ENCODE measurements at places on chromosomes 11 and 22. TPM values are rescaled to one million over a fixed set of nuclear protein-coding genes. Genes with fewer than 3 reads are reported as not detected.

- DNase-seq = no peak
Observed at GRCh38 chr11:115643549-115644270, 139.5 kb upstream of the CADM1 start.

GRCh38 chr11:58923300-58923788 lies 15.9 kb upstream of the GLYATL1 start:
- no peak for DNase-seq

DNA sequence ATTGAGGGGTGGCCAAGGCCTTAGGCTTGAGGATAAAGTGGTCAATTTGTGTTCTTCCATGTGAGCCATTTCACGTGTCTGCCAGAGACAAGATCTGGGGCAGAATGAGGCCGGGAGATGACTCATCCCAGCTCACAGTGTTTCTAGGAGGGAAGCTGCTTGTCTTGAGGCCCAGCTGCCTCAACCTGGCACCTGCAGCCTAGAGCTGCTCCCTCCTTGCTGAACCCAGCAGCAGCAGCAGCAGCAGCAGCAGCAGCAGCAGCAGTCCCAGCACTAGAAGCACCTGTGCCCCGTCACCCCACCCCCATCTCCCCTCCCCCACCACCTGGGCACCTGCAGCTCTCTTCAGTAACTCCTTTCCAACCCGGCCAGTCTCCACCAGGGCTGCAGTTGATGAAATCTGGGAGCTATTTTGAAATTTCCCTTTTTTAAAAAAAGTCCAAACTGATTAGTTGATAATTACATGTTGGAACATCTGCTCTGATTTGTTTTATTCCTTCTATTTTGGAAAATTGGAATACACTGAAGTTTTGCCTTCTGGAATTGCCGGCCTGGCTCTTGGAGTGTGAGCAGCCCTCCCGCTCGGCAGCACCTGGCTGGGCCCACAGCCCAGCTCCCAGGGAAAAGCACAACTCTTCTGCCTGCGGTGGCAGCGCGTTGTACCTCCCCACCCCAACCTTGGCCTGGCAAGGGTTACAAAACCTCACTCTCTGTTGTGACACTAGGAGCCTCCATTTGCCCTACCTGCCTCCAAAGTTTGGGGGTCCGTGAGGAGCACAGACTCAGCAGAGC lies 143.5 kb downstream of the NXPE2 start:
- DNase-seq = no peak

- DNase-seq = no peak
Observed at GRCh38 chr11:67662142-67662834, 11.8 kb upstream of the ACY3 start.

- no peak for DNase-seq
Observed at GRCh38 chr11:130299978-130300377, 14.7 kb downstream of the ZBTB44 start.

DNA sequence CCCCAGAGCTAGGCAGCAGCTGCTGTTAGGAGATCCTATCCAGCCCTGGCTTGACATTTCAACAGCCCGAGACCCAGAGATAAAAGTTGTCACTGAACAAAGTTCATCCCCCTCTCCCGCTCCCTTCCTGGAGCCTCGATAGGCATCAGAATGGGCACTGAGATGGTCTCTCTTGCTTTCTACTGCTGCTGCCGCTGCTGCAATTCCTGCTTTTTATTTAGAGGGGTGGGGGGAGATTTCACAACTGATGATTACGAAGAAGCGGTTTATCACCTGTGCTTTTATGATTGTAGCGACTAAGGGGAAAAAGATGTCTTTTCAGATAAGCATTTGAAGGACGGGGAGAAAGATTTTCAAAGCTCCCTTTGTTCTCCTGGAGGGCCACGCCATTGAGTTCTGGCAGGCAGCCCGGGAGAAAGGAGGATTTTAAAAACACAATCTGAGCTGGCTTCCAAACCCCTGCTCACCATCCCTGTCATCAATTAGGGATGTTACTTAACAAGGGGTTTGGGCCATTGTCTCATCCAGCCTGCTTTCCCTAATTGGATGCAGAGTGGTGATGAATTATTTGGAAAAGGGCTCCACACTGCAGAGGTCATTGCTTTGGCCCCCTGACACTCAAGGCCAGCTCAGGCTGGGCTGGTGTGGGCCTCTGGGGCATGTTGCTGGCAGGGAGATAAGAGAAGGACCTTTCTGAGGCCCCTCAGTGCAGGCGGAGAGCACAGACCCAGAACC lies 344.7 kb downstream of the BUD13 start:
- DNase-seq = no peak

RHOD gene
- total RNA-seq = 23.8 TPM

SCGB1A1 gene
- total RNA-seq = not detected

DNA sequence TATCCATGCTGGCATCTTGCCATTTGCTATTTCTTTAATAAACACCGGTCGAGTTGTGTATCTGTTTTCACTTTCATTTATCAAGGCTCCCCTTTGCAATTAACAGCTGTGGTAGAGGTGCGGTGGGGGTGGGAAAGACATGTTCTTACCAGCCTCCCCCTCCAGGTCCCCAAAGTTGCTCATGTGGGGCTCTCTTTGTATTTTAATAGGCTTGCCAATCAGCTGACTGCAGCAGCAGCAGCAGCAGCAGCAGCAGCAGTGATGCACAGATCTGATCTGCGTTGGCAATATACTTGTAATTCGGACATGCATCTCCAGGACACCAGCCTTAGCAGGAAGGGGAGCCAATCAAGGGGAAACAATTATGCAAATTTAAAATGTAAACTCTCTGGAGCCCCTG lies 40.3 kb upstream of the E2F8 start:
- no peak for DNase-seq

FGF19 gene
- not detected for total RNA-seq

KRTAP5-8 gene
- total RNA-seq = not detected

GRCh38 chr22:24104307-24105012 lies 76.8 kb upstream of the SUSD2 start:
- no peak for DNase-seq

DNA sequence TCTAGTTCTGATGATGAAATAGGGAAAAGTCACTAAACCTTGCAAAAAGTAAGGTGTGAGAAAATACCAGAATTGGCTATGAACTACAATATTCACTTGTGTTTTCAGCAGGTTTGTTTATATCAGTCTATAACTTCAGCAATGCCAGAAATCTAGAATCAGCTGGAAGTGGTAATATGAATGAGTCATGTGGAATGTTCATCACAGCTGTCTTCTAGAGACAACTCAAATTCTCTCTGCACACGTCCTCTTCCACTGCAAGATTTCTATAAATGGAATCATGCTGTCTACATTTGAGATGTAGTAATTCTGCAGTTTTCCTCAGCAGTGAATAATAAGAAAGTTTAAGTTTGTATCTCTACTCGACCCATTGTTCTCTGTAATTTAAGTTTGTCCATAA lies 89.9 kb downstream of the OR4A15 start:
- DNase-seq = no peak

DNA sequence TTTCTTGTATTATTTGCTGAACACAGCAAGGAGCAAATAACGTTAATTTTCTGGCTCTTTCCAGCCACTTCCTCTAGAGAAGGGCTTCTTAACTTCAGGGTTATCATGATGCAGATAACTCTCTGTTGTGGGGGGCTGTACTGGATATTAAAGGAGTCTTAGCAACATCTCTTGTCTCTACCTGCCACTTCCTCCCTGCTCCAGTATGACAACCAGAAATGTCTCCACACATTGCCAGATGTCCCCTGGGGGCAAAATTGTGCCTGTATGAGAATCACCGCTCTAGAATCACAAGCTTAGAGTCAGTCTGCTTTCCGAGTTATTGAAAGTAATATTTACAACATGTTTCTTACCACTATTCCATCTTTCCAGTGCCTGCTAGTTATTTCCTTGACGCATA lies 6.8 kb downstream of the JRKL start:
- DNase-seq = no peak

DNA sequence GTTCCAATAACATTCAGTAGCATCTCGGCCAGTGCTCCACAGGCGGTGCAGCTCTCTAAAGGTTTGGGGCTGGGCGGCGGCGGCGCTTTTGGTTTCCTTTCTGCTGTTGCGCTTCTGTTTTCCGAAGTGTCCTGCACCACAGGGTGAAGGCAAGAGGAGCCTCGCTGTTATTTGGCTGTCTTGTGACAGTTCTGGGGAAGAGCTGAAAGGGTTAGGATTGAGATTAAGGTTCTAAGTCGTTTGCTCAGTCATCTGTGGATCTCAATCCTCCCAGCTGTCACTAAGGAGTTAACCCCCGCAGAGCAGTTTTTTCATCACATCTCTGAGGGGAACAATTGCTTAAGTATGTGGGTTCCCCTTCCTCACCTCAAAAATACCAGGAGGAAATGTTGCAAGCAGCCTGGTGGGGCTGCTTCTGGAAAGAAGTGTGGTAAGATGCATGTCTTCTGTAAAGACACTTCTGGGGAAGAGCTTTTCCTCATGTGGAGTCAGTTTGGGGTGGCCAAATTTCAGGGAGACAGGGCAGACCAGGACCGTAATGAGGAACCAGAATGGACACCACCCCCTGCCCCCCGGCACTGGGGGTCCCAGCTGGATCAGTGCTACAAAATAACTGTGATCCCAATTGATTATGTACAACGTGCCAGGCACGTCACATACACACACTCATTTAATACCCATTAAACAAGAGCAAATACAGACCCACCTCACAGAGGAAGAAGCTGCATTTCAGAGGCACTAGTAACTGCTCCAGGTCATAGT lies 14.2 kb downstream of the TMEM121B start:
- no peak for DNase-seq

OR52A1 gene
- not detected for total RNA-seq

GRCh38 chr11:64605244-64605560 lies 14.2 kb downstream of the SLC22A12 start:
- DNase-seq = no peak

All from omental fat pad (tissue), 4 donors.